ENCODE measurements at places on chromosomes 16 and 17.
A peak's percentile ranks its signal among the peaks of the same experiment; 100 is the strongest.

- no peak for DNase-seq
These were observed 8.3 kb downstream of the GRB2 start for GRCh38 chr17:75397217-75397616.

DNA sequence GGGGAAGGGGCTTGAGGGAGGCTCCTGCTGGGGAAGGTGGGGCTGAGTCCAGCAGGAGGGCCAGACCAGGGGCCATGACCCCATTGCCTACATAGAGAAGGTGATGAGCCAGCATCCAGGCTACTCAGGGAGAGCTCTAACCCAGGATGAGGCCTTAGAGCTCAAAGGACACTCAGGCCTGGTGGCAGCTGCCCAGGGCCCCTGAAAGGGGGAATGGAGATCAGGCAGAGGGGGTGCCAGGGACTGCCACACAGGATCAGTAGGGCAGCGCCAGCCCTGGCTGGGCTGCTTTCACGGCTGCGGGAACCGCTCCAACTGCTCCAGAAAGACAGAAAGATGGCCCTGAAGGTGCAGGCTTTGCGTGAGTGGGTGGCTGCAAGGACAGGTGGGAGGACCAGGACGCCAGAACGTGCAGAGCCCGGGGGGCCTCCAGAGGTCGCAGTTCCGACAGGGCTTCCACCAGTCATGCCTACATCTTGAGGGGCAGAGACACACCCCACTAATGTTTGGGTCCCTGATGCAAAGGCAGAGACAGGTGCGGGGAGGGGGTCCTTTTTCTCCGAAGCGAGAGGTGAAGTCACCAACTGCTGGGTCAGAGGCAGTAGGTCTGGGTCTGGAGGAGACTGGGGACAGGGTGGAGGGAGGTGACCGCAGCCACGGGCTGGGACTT lies 882 bp upstream of the ATP6V0C start:
- DNase-seq, result no peak

GRCh38 chr16:50797456-50797855 lies 55.6 kb downstream of the CYLD start:
- DNase-seq, result no peak

DNA sequence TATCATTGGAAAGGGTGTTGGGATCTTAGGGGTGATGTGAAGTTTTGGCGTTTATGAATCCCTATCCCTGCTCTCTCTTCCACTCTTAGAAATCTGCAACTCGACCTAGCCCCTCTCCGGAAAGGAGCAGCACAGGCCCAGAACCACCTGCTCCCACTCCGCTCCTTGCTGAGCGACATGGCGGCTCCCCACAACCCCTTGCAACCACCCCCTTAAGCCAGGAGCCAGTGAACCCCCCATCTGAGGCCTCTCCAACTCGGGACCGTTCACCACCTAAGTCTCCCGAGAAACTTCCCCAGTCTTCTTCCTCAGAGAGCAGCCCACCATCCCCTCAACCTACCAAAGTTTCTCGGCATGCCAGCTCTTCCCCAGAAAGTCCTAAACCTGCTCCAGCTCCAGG lies 9.0 kb downstream of the SRRM2 start:
- no peak for DNase-seq

- DNase-seq, result no peak
These were observed 11.7 kb downstream of the LDHD start for GRCh38 chr16:75104836-75105235.

DNA sequence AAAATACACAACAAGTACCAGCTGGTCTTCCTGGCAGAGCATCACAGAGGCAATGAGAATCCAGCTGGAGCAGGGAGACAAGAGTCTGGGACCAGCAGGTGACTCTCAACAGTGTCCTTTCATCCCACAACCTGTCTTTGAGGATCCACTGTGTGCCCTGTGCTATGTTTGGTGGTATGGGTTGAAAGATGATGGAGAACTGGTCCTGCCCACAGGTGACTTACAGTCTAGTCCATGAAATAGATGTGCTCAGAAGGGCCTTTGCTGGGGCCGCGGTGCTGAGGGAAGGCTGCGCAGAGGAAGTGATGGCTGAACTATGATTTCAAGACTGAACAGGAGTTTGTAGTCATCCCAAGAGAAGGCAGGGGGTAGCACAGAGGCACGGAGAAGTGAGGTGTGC lies 17.9 kb downstream of the WNT3 start:
- DNase-seq, result no peak

DNA sequence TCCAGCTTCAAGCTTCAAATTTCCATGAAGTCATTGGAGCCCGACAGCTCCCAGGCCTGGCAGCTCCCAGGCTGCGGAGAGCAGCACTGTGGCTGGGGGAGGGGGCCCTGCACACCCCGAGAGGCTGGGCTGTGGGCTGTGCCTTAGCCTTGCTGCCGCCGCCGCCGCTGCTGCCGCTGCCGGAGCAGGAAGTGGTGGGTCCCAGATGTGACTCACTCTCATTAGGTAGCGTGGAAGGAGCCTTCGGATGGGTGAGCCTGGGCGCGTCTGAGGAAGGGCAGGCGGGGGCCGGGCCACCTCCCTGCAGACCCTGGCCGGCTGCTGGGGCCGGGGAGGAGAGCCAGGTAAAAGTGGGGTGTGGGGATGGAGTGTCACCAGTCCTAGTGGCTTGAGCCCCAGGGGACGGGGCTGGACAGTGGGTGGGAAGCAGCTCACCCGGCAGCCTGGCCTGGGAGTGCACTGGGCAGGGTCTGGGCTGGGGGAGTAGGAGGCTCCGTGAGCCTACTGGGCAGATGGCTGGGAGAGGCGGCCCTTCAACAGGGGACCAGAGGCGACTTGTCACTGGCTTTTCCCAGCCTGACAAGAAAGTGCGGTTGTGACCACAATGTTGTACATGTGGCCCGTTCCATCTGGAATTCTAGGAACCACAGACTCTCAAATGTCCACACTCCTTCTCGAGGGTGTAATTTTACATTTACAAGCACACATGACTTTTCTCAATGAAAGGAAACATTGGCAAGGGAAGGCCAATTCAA lies at the start of gene ADCY7:
Gene ADCY7 (plus strand): TSS at position 215 of the 755 bp plus-strand sequence. CDS start 21,629 bp downstream, outside the sequence.
- DNase-seq, result peak; percentile 76

- no peak for DNase-seq
These were observed 13.9 kb downstream of the SLC25A10 start for GRCh38 chr17:81726004-81726403.

- DNase-seq, result peak; percentile 77
These were observed 42.0 kb upstream of the TMC5 start for GRCh38 chr16:19375561-19376158.

DNA sequence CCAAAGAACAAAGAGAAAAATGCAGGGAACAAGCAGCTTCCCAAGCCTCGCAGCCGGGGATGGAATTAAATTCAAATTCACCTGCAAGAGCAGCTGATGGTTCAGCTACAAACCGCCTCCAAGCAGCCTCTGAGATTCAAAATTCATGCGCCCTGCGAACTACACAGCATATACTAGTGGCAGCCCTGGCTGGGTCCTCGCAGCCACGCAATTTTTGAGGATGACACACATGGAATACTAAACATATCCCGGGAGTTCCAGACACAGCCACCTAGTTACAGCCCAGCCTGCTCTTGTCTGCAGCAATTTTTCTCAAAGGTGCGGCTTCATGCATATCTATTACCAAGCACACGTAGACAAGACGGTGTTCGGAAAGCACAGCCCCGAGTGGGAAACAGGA lies 35.9 kb upstream of the KIFC3 start:
- no peak for DNase-seq

DNA sequence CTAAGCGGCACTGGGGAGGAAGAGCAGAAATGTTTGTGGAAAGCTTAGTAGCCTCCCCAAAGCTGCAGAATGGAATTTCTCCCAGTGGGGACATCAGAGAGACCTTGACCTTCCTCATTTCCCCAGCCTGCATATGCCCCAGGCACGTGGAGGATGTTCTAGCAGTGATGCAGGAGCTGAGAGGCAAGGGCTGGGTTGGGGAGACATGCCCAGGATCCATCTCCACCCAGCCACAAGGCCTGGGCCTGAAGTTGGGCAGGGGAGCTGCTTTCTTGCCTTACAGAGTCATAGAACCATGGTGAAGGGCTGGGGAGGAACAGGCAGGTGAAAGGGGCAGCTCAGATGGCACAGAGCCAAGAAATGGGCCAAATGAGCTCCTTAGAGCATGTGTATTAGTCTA lies 104.0 kb downstream of the TMEM132E start:
- no peak for DNase-seq

- DNase-seq, result no peak
These were observed 208.1 kb downstream of the ABCC12 start for GRCh38 chr16:47947723-47948122.

DNA sequence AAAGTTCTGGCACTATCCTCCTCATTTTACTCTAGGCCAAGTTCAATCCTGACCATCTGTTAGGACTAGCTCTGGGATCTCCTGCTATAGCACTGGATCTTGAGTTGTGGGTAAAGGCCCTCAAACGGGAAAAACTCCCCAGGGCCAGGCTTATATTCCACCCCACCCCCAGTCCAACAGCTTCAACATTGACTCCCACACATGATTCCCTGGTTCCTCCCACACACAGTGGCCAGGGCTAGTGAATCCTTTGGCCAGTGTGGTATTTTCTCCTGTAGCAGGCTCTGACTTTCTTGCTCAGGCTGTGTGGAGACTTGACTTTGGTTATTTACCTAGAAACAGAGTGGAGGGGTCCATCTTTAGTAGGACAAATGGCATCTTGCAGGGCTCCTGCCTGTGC lies 10.3 kb upstream of the AKAP10 start:
- DNase-seq, result no peak

DNA sequence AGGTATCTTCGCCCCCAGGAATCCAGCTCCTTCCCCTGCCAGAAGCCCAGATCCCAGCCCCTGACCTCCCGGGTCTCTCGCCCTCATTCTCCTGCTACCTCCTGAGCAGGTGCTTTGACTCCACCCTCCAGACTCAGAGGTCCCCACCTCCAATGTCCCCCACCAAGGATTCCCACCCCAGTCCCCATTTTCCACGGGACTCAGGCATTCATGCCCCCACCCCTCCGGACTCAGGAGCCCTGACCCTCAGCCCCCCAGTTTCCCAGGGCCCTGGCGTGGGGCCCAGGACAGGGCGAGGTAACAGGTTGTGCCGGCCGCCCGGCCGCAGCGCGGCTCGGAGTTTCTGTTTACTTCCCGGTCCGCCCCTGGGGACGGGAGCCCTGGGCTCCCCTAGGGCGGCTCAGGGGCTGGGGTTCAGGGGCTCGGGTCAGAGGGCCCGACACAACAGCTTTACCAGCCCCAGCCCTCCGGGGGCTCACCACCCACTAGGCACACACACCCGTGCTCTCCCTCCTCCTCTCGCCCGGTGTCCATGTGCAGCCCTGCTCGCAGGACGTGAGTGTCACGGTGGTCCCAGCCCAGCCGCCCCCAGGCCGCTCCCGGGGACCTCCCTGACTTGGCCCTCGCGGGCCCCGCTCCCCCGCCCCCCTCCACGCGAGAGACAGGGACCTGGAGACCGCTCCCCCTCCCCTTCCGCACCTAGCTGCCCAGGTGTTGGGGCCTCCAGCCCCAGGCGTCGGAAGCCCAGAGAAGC lies 595 bp downstream of the BICDL2 start:
- no peak for DNase-seq

- no peak for DNase-seq
These were observed 79.7 kb downstream of the VAT1L start for GRCh38 chr16:77868052-77868451.

- no peak for DNase-seq
These were observed 392 bp downstream of the ZSCAN32 start for GRCh38 chr16:3400446-3400778.

GRCh38 chr16:1812732-1813163 lies 13.9 kb downstream of the HAGH start:
- peak; percentile 89 for DNase-seq

DNA sequence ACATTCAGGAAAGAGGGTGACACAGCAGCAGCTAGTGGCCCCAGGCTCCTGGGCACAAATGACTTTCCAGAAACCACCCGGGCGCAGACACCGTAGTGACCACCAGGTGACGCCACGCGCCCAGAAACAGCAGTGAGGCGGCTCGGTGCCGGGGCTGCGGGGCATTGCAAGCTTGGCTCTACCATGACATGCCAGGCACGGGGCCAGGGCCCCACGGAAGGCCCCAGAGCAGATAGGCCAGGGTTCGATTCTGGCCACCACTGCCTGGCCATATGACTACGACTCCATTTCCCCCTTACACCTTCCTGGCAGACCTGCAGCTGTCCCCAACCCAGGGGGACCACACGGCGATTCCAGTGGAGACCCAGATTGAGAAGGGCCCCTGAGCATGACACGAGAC lies 6.7 kb downstream of the RHBDF1 start:
- no peak for DNase-seq

- no peak for DNase-seq
These were observed 106.7 kb downstream of the RAB11FIP4 start for GRCh38 chr17:31497994-31498826.

GRCh38 chr16:2178321-2179106 lies 17.9 kb downstream of the CASKIN1 start:
- peak; percentile 34 for DNase-seq

DNA sequence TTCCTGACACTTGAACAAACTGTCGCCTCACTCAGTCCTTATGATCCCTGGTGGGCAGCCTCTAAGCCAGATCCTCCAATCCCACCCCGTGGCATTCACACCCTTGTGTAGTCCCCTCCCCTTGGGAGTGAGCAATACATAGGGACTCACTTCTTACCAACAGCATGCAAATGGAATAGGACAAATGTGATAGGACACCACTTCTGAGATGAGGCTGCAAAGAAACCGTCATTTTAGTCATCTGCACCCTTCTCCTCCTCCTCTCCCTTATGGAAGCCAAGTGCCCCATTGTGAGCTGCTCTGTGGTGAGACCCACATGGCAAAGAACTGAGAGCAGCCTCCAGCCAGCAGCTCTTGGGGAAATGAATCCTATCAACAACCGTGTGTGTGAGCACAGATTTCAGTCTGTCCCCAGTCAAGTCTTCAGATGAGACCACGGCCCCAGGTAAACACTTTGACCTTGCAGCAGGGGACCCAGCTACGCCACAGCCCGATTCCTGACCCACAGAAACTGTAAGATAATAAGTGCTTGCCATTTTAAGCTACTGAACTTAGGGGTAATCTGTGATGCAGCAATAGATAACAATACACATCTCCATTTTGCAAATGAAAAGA lies 46.9 kb downstream of the ZFHX3 start:
- no peak for DNase-seq

- no peak for DNase-seq
These were observed 45.4 kb downstream of the HNF1B start for GRCh38 chr17:37699285-37699973.

DNA sequence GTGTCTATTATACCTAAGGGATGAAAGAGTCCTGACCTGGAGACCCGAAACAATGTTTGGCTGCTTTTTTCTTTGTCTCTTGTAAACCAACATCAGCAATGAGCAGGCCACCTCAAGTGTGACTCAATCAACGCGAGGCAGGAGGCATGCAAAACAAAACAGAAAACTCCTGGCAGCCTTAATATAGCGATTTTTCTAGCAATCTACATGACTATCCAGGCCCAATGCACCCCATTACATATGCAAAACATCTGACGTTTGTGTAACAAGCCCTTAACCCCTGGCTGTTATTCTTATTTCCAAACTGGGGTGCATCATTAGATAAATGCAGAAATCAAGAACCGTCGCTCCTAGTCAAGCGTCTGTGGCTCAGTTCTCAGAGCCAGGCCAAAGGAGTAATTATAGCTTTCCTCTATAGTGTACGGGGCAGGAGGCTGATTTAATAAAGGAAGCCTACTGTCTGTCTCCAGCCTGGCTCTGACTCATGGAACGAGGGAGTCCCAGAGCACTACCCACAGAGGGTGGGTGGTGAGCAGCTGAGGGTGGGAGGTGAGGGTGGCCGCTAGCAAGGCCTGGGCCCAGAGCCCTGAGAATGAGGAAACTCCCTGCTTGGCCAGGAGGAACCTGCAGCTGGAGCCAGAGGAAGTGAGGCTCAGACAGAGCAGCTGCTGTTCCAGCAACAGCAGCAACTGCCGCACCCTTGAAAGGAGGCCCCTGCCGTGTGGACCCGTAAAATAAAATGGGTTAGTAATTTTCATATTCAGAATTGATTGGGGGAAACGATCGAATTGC lies 43.9 kb downstream of the CHD9 start:
- DNase-seq, result peak; percentile 98

- DNase-seq, result no peak
These were observed 154.9 kb upstream of the SDK2 start for GRCh38 chr17:73799096-73799495.
